ENCODE measurements at places on chromosomes 4 and X.

DNA sequence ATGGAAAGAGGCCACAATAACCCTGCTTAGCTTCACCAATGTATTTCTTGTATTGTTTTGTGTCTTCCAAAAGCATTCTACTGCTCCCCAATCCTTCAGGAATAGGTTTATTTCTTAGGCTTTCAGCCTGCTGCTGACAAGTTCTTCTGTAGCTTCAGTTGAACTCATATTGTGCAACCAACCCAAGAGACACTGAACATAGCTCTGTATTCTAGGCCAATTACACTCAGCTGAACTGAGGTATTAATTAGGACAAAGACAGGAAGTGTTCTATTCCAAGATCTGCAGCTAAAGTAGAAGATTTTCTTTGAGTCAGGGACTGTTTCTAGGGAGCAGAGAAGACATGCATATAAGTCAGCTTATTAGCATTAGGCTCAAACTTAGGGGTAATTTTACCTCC lies 151.8 kb downstream of the LHFPL1 start:
- no peak for DNase-seq

GRCh38 chrX:130778773-130779172 lies 124.2 kb downstream of the ENOX2 start:
- DNase-seq: no peak

DNA sequence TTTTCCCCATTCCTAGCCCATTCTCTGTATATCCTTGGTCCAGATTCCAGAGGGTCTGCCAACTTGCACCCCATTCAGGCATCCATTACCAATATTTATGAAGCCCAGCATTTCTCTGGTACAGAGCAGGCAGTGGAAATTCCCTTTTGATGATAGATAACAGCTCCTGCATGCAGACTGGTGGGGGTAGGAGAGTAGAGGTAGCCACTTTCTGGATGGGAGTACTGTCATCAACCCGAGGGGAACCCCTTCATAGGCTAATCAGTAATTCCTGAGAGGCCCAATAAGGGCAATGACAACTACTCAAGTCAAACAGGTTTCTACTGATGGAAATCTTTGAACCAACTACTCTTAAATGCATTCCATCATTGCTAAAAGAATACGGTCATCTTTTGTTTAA lies 63.7 kb downstream of the COL25A1 start:
- no peak for DNase-seq

- DNase-seq: no peak
These were observed 3.2 kb downstream of the CXorf65 start for GRCh38 chrX:71103110-71103983.

GRCh38 chrX:18578546-18578945 lies 93.4 kb downstream of the RS1 start:
- DNase-seq: no peak

DNA sequence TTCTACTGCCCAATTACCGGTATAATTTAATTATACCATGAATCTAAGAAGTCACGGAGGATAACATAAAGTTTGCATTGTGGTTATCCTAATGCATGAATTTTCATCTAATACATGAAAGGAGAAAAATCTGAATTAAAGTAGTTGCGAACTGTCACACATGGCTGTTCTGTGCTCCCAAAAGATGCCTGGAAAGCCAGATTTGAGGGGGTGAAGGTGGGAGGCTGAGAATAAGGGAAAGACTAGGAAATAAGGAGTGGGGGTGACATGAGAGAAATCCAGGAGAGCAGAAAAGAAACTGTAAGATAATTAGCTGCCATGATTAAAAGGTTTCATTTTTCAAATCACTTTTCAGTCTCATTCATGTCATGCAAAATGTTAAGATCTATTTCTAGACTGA lies 1582.7 kb downstream of the STIM2 start:
- no peak for DNase-seq
